Fibroblast of the aortic adventitia (primary cell): ENCODE measurements at places on chromosomes 13 and 19. TPM values are rescaled to one million over a fixed set of nuclear protein-coding genes. Genes with fewer than 3 reads are reported as not detected.

The RYR1 gene
- under 0.01 TPM in 1 of 2 replicates, not detected in the other for total RNA-seq

The NCR1 gene
- total RNA-seq: not detected in 2 replicates

The CGB7 gene
- 0.09 TPM in 1 of 2 replicates, not detected in the other for total RNA-seq

The ATXN8OS gene
- not detected in 2 replicates for total RNA-seq

The ZNF235 gene
- total RNA-seq: 1.4 and 4.9 TPM in 2 replicates

The LILRA1 gene
- total RNA-seq: not detected in 2 replicates

The GPR183 gene
- total RNA-seq: not detected in 2 replicates

The SIGLEC14 gene
- not detected in 2 replicates for total RNA-seq

The LILRB2 gene
- not detected in 2 replicates for total RNA-seq

The CCDC169 gene
- total RNA-seq: 2.4 and 4.1 TPM in 2 replicates

The SYCN gene
- total RNA-seq: not detected in 2 replicates

The SBSN gene
- 4.1 and 13.2 TPM in 2 replicates for total RNA-seq

The COL4A1 gene
- 43.7 and 258 TPM in 2 replicates for total RNA-seq

The RNF17 gene
- not detected in 2 replicates for total RNA-seq

The WDR18 gene
- 16.5 and 45.0 TPM in 2 replicates for total RNA-seq

The FAM174C gene
- 25.2 and 123 TPM in 2 replicates for total RNA-seq

The TMEM238 gene
- not detected in 2 replicates for total RNA-seq

The CRX gene
- not detected in 2 replicates for total RNA-seq

The GTPBP3 gene
- total RNA-seq: 12.1 and 21.1 TPM in 2 replicates

The MTRF1 gene
- 4.3 and 11.8 TPM in 2 replicates for total RNA-seq

The SAMD1 gene
- 18.5 and 40.4 TPM in 2 replicates for total RNA-seq

The SIGLEC9 gene
- total RNA-seq: 0.09 TPM in 1 of 2 replicates, not detected in the other

The JAK3 gene
- total RNA-seq: 1.3 and 2.7 TPM in 2 replicates

The ZNF420 gene
- 2.9 and 8.9 TPM in 2 replicates for total RNA-seq

The ZNF541 gene
- 0.27 and 0.41 TPM in 2 replicates for total RNA-seq

The DAZAP1 gene
- total RNA-seq: 17.3 and 43.8 TPM in 2 replicates

The IRGQ gene
- total RNA-seq: 17.5 and 32.3 TPM in 2 replicates

The ACP7 gene
- total RNA-seq: 0.45 TPM in 1 of 2 replicates, not detected in the other

The C3 gene
- 93.5 and 1,485 TPM in 2 replicates for total RNA-seq

The SPRED3 gene
- 0.41 and 9.7 TPM in 2 replicates for total RNA-seq

The TOMM40 gene
- 8.7 and 30.2 TPM in 2 replicates for total RNA-seq

The TNFSF9 gene
- 1.7 and 2.6 TPM in 2 replicates for total RNA-seq

The SELENOV gene
- not detected in 2 replicates for total RNA-seq

The ETFB gene
- total RNA-seq: 66.8 and 104 TPM in 2 replicates

The KRTDAP gene
- not detected in 2 replicates for total RNA-seq

The PROZ gene
- total RNA-seq: not detected in 2 replicates

The TEX30 gene
- total RNA-seq: 12.8 and 42.2 TPM in 2 replicates

The FUT2 gene
- total RNA-seq: not detected in 2 replicates

The ATP1A3 gene
- total RNA-seq: not detected in 2 replicates

The RFPL4AL1 gene
- total RNA-seq: not detected in 2 replicates

The MYH14 gene
- total RNA-seq: not detected in 2 replicates

The KPTN gene
- 2.5 and 2.9 TPM in 2 replicates for total RNA-seq

The CEACAM19 gene
- 1.3 and 2.5 TPM in 2 replicates for total RNA-seq

The SOHLH2 gene
- total RNA-seq: 1.6 and 1.7 TPM in 2 replicates

The FXYD3 gene
- 1.3 TPM in 1 of 2 replicates, not detected in the other for total RNA-seq

The F10 gene
- 2.7 and 12.6 TPM in 2 replicates for total RNA-seq

The SYDE1 gene
- total RNA-seq: 36.2 and 46.9 TPM in 2 replicates

The ICAM4 gene
- 0.27 and 0.98 TPM in 2 replicates for total RNA-seq

The PSENEN gene
- 14.7 and 19.5 TPM in 2 replicates for total RNA-seq

The ZNF835 gene
- not detected in 2 replicates for total RNA-seq

The C19orf53 gene
- total RNA-seq: 43.3 and 78.0 TPM in 2 replicates

The KLK12 gene
- total RNA-seq: not detected in 2 replicates
